ENCODE measurements at places on chromosomes 6 and 20. TPM values are rescaled to one million over a fixed set of nuclear protein-coding genes. Genes with fewer than 3 reads are reported as not detected.

Gene THBD
- total RNA-seq = not detected

Gene ATP6V1G2
- 0.45 TPM for total RNA-seq

Gene RPS18
- 4,422 TPM for total RNA-seq

Gene KCNB1
- 0.05 TPM for total RNA-seq

Gene HSPA1L
- 0.29 TPM for total RNA-seq

Gene IL17A
- not detected for total RNA-seq

Gene DYNLT2
- 0.61 TPM for total RNA-seq

Gene DLL1
- total RNA-seq = 0.13 TPM

Gene TULP4
- total RNA-seq = 75.3 TPM

Gene MAFB
- total RNA-seq = 1.2 TPM

Gene TCF21
- 0.16 TPM for total RNA-seq

Gene TNFAIP3
- total RNA-seq = 110 TPM

Gene CPNE5
- total RNA-seq = not detected

Gene SLC35D3
- not detected for total RNA-seq

Gene TREML2
- total RNA-seq = not detected

Gene TBC1D7
- total RNA-seq = 1,012 TPM

Gene MYL9
- not detected for total RNA-seq

Gene COL11A2
- 0.98 TPM for total RNA-seq

Gene PNLDC1
- total RNA-seq = not detected

Gene SFT2D1
- total RNA-seq = 46.3 TPM
